ENCODE measurements at places on chromosomes 11 and 22. TPM values are rescaled to one million over a fixed set of nuclear protein-coding genes. Genes with fewer than 3 reads are reported as not detected.

Gene CHST1
- polyA plus RNA-seq, result 10.2 TPM

Gene OTOG
- polyA plus RNA-seq, result 0.24 TPM

DNA sequence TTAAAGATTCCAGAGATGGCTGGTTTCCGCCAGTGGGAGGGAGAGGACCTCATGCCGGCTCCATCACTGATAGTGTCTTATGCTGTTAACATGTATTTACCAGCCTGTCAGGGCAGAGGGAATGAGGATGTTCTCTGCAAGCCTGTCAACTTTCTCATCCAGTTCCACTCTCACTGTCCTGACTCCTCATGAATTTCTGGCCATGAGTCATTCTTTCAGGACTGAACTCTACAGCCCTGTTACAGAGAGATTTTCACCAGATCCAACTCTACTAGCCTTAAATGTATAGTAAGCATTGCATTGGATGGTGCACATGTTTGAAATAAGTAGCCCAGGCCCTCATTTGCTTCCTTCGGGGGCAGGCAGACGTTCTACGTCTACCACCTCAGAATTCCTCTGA is 387.7 kb downstream of the TMEM135 start:
- no peak for DNase-seq

GRCh38 chr11:32044158-32044863 is 46.6 kb upstream of the RCN1 start:
- DNase-seq, result no peak

GRCh38 chr11:66311470-66311964 is 5.3 kb downstream of the CD248 start:
- DNase-seq, result no peak

Measured in left lung (tissue), 14 donors.